NCI-H524 (cell line): ENCODE measurements at places on chromosomes 5 and 9.

DNA sequence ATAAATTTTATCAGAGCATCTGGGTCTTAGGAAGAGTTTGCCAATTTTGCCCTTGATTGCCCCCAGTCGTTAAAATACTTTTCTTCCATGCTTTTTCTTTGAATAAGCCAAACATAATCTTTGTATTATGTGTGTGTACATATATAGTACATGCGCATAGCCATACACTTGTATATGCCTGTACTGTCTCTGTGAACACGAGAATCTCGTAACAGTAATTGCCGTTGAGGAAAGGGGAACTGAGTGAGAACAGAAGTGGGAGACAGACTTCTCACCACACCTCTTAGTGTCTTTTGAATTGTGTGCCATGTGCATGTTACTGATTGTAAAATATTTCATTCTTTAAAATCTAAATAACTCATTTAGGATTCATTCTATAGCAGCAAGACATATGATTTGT, 79.6 kb upstream of the GRHPR start:
- DNase-seq = no peak

DNA sequence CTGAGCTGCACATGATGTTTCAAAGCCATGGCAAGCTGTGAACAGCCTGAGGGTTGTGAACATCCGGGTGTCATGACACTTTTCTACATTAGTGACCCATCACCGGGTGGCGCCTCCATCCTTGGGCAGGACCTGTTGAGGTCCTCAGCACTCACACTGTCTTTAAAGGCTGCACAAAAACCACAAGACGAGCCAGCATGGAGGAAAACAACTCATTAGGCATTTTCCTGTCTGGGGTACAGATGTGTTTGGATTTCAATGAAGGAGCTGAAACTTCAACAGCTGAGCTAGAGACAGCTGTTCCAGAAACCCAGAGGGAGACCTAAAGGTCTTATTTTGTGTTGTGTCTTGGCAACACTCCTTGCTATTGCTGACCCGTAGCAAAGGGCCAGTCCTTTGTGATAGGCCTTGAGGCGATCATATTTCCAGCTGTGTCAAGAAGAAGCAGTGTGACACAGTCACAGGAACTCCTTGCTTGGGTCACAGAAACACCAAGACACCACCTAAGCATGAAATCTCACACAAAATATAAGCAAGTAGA, 151.8 kb upstream of the VLDLR start:
- no peak for DNase-seq

DNA sequence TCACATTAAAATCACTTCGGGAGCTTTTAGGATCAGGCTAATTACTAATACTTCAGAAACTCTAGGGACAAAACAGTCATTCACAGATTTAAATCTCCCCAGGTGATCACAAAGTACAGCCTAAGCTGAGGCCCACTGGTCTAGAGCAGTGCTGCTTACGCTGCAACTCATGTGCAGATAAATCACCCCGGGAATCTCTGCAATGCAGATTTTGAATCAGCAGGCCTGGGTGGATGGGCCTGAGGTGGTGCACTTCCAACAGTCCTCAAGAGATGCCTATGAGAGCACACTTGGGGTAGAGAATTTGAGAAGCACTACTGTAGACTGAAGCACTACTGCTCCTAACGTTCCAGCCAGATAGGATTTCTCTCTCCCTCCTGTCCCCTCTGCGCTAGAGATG, 28.4 kb downstream of the CSF1R start:
- DNase-seq = no peak

DNA sequence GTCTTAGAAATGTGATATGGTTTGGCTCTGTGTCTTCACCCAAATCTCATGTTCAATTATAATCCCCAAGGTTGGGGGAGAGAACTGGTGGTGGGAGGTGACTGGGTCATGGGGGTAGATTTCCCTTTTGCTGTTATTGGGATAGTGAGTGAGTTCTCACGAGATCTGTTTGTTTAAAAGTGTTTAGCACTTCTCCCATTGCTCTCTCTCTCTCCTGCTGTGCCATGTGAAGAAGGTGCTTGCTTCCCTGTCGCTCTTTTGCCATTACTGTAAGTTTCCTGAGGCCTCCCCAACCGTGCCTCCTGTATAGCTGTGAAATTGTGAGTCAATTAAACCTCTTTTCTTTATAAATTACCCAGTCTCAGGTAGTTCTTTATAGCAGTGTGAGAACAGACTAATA, 203.6 kb downstream of the ASTN2 start:
- DNase-seq = no peak

GRCh38 chr9:90556897-90557675, 85.5 kb downstream of the DIRAS2 start:
- DNase-seq = no peak

DNA sequence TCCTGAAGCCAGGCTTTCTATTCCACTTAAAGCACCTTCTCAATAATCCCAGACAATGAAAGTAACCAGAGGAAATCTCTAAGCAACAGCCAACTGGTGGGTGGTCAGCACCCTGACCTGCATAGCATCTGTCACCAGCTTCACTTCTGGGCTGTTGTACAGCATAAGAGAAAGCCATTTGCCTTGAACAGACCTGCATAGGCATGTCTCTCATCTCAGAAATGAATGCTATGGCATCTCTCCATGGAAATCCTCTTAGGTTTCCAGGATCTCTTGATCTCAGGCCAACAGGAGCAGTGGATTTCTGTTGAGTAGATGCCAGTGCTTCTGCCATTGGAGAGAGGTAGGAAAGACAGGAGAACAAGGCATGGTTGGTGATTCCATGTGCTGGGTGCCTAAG, 213.6 kb downstream of the GRIA1 start:
- no peak for DNase-seq
